ENCODE measurements at places on chromosomes 2 and 18. TPM values are rescaled to one million over a fixed set of nuclear protein-coding genes. Genes with fewer than 3 reads are reported as not detected.

Gene DAW1
- not detected for total RNA-seq

Gene E2F6
- total RNA-seq, result 6.8 TPM

Gene PLEK
- total RNA-seq, result 5.6 TPM

Gene LRRTM1
- not detected for total RNA-seq

Gene CFAP65
- total RNA-seq, result not detected

Gene LCLAT1
- 51.6 TPM for total RNA-seq

Gene DTNA
- total RNA-seq, result 0.84 TPM

Gene CNDP1
- 0.16 TPM for total RNA-seq

Gene CRYGA
- not detected for total RNA-seq

Gene TUBB8B
- total RNA-seq, result not detected

- no peak overlapping the region for H3K27ac ChIP-seq
- H3K36me3 ChIP-seq, result no peaks in the 10 kb centered on the region
- H3K4me3 ChIP-seq, result no peak overlapping the region
- peaks cover 7% of the 10 kb centered on the region for H3K27me3 ChIP-seq
- peaks cover 3% of the 10 kb centered on the region for H3K4me1 ChIP-seq
- DNase-seq, result no peak
Measured at GRCh38 chr2:207413376-207413907, 116.3 kb upstream of the CREB1 start.

- no peak overlapping the region for H3K4me3 ChIP-seq
- no peaks in the 10 kb centered on the region for H3K4me1 ChIP-seq
- no peaks in the 10 kb centered on the region for H3K36me3 ChIP-seq
- no peak for DNase-seq
- H3K27ac ChIP-seq, result no peak overlapping the region
- no peaks in the 10 kb centered on the region for H3K27me3 ChIP-seq
Measured at GRCh38 chr2:195138435-195138834, 518.6 kb upstream of the SLC39A10 start.

- H3K27me3 ChIP-seq, result peaks cover 8% of the 10 kb centered on the region
- no peak for DNase-seq
- no peaks in the 10 kb centered on the region for H3K4me1 ChIP-seq
Measured at GRCh38 chr2:182133195-182133891, 147.7 kb downstream of the PPP1R1C start.

GRCh38 chr2:15756882-15757819, 165.5 kb downstream of the DDX1 start:
- H3K27me3 ChIP-seq, result no peaks in the 10 kb centered on the region
- no peak overlapping the region for H3K4me3 ChIP-seq
- H3K36me3 ChIP-seq, result no peaks in the 10 kb centered on the region

DNA sequence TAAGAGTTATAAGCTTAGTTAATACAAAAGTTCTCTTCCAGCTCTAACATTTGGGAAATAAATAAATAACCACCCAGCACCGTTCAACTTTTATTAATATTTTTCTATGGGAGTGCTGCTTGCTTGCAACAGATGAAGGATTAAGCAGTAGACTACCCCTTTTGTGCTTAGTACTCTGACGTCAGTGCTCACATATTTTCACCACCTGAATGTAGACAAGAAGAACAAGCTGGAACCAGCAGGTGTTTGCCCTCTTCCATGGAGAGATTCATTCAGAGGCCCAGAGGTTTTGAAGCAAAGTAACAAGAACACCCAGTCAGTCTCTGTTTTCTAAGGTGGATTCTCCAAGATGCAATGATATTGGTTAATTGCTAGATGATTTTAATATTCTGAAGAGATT, 307.1 kb upstream of the PIK3C3 start:
- no peaks in the 10 kb centered on the region for H3K27me3 ChIP-seq
- DNase-seq, result no peak
- H3K36me3 ChIP-seq, result no peaks in the 10 kb centered on the region
- no peak overlapping the region for H3K4me3 ChIP-seq

DNA sequence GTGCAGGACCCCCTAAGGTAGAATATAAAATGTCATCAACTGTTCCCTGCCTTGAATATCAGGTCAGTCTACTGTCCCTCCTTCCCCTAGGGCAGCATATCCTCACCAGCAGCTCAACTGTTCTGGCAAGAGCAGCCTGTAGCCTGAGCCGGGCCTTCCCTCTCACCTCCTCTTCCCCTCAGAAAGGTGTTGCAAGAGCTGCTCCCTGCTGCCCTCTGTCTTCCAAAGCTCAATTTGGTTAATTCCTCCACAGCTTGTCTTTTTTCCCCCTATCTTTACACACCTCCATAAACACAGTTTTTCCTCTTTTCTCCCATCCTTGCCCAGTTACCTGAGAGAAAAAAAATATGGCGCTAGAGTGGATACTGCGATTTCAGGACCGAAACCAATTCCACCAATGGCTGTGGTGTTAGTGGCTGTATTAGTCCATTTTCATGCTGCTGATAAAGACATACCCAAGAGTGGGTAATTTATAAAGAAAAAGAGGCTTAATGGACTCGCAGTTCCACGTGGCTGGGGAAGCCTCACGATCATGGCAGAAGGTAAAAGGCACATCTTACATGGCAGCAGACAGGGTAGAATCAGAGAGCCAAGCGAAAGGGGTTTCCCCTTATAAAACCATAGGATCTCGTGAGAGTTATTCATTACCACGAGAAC, 184.7 kb downstream of the MREG start:
- H3K27ac ChIP-seq, result no peak overlapping the region
- H3K36me3 ChIP-seq, result no peaks in the 10 kb centered on the region
- peaks cover 26% of the 10 kb centered on the region for H3K4me1 ChIP-seq
- H3K27me3 ChIP-seq, result no peaks in the 10 kb centered on the region

- no peak for DNase-seq
- no peaks in the 10 kb centered on the region for H3K36me3 ChIP-seq
- peaks cover 8% of the 10 kb centered on the region for H3K27me3 ChIP-seq
- H3K4me3 ChIP-seq, result no peak overlapping the region
- peaks cover 8% of the 10 kb centered on the region for H3K4me1 ChIP-seq
- no peak overlapping the region for H3K27ac ChIP-seq
Measured at GRCh38 chr2:130869441-130870160, 32.9 kb downstream of the ARHGEF4 start.

- H3K4me1 ChIP-seq, result no peaks in the 10 kb centered on the region
- DNase-seq, result no peak
- H3K4me3 ChIP-seq, result no peak overlapping the region
- H3K27me3 ChIP-seq, result peaks cover 25% of the 10 kb centered on the region
- H3K27ac ChIP-seq, result no peak overlapping the region
Measured at GRCh38 chr2:233584210-233584609, 17.6 kb upstream of the USP40 start.

- H3K36me3 ChIP-seq, result no peaks in the 10 kb centered on the region
- H3K4me1 ChIP-seq, result peaks cover 37% of the 10 kb centered on the region
Measured at GRCh38 chr2:27712522-27712921, 48.8 kb downstream of the SLC4A1AP start.

- H3K4me3 ChIP-seq, result no peak overlapping the region
- no peaks in the 10 kb centered on the region for H3K36me3 ChIP-seq
- H3K27me3 ChIP-seq, result peaks cover 11% of the 10 kb centered on the region
- no peak overlapping the region for H3K27ac ChIP-seq
Measured at GRCh38 chr2:126954831-126955230, 56.1 kb downstream of the TEX51 start.

DNA sequence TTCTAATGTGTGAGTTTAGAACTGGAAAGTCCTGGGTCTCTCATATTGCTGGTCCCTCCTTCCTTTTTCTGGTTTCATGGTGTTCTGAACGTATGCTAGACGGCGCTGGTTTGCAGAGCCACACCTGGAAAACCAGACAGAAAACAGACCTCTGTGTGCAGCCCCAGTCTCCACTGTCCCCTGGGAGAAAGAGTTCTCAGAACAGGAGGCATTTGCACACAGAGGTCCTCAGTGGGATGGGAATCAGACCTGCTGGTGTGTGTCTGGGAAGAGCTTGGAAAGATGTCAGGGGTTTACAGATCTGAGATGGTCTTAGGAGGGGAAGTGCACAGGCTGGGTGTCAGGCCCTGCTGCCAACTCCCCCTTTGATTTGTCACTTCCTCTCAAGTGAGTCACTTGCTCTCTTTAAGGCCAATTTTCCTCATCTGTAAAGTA, 14.9 kb upstream of the MBP start:
- H3K4me1 ChIP-seq, result peaks cover 45% of the 10 kb centered on the region
- H3K36me3 ChIP-seq, result peaks cover 12% of the 10 kb centered on the region
- H3K4me3 ChIP-seq, result peak overlapping the region; percentile 42
- H3K27me3 ChIP-seq, result no peaks in the 10 kb centered on the region

GRCh38 chr2:69018678-69019095, 5.7 kb downstream of the ANTXR1 start:
- H3K27me3 ChIP-seq, result peaks cover 67% of the 10 kb centered on the region
- H3K36me3 ChIP-seq, result no peaks in the 10 kb centered on the region
- H3K4me3 ChIP-seq, result no peak overlapping the region
- DNase-seq, result no peak

- H3K27me3 ChIP-seq, result no peaks in the 10 kb centered on the region
- DNase-seq, result no peak
- no peaks in the 10 kb centered on the region for H3K4me1 ChIP-seq
- H3K4me3 ChIP-seq, result no peak overlapping the region
Measured at GRCh38 chr2:166211079-166211478, 83.3 kb upstream of the SCN1A start.

GRCh38 chr2:216012133-216012829, 1.1 kb downstream of the MREG start:
- no peaks in the 10 kb centered on the region for H3K27me3 ChIP-seq
- no peaks in the 10 kb centered on the region for H3K36me3 ChIP-seq
- peak overlapping the region; percentile 13 for H3K27ac ChIP-seq
- H3K4me1 ChIP-seq, result peaks cover 63% of the 10 kb centered on the region

DNA sequence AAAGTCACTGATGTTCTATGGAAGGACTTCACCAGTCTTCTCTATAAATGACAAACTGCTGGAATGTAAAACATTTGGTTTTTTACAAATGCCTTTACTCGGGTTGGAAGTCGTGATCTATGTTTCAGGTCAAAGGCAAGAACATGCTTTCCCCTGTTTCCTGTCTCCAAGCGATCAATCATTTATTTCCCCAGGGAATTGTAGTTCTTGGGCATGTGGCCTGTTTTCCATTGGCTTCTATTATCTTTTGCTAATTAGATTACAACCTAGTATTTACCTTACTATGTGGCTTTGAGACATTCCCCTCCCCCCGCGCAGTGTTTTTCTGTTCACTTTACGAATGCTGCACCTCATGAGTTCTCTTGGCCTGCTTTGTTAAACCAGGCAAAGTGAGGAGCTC, 684.2 kb downstream of the EPHA4 start:
- no peak overlapping the region for H3K27ac ChIP-seq
- H3K36me3 ChIP-seq, result no peaks in the 10 kb centered on the region
- no peak overlapping the region for H3K4me3 ChIP-seq
- peaks cover 7% of the 10 kb centered on the region for H3K27me3 ChIP-seq

GRCh38 chr2:167411367-167411766, 523.1 kb downstream of the XIRP2 start:
- DNase-seq, result no peak
- no peaks in the 10 kb centered on the region for H3K36me3 ChIP-seq
- H3K27me3 ChIP-seq, result no peaks in the 10 kb centered on the region
- H3K4me1 ChIP-seq, result no peaks in the 10 kb centered on the region
- H3K27ac ChIP-seq, result no peak overlapping the region
- no peak overlapping the region for H3K4me3 ChIP-seq

GRCh38 chr2:165113414-165113813, 90.4 kb downstream of the SCN3A start:
- H3K4me3 ChIP-seq, result no peak overlapping the region
- H3K36me3 ChIP-seq, result no peaks in the 10 kb centered on the region
- DNase-seq, result no peak
- H3K27me3 ChIP-seq, result no peaks in the 10 kb centered on the region
- no peak overlapping the region for H3K27ac ChIP-seq

DNA sequence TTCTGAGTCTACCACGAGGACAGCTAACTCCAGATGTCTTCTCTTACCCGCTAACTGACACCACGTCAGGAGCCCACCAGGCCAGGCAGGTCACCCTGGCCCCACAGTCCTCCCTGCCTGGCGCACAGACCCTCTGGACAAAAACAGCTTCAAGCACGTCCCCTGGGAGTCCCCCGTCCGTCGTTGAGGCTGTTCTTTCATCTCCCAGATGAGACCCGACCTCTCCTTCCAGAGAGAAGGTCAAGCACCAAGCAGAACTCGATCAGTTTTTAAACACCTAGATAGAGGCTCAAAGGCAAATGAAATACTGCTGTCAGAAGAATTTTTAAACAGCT, 57.8 kb downstream of the PARD6G start:
- H3K4me1 ChIP-seq, result peaks cover 5% of the 10 kb centered on the region
- peaks cover 1% of the 10 kb centered on the region for H3K36me3 ChIP-seq
- no peak overlapping the region for H3K27ac ChIP-seq
- no peak overlapping the region for H3K4me3 ChIP-seq

DNA sequence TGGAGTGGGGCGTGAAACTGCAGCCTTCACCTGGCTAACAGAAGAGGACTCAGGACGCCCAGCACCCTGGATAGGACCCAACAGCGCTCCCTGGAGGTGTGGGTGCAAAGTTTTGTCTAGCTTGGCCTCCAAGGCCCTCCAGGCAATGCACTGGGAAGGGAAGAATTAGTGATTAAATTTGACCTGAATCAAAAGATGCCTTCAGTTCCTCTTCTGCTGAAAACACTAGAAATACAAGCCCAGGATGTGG, 779 bp upstream of the TRIB2 start:
- H3K36me3 ChIP-seq, result peaks cover 3% of the 10 kb centered on the region
- peak overlapping the region; percentile 64 for H3K27ac ChIP-seq
- peaks cover 52% of the 10 kb centered on the region for H3K4me1 ChIP-seq
- DNase-seq, result peak; percentile 78
- peak overlapping the region; percentile 89 for H3K4me3 ChIP-seq

- DNase-seq, result no peak
- H3K4me1 ChIP-seq, result no peaks in the 10 kb centered on the region
- H3K27ac ChIP-seq, result no peak overlapping the region
- no peak overlapping the region for H3K4me3 ChIP-seq
- H3K36me3 ChIP-seq, result no peaks in the 10 kb centered on the region
Measured at GRCh38 chr2:177340158-177340557, 52.4 kb upstream of the AGPS start.

DNA sequence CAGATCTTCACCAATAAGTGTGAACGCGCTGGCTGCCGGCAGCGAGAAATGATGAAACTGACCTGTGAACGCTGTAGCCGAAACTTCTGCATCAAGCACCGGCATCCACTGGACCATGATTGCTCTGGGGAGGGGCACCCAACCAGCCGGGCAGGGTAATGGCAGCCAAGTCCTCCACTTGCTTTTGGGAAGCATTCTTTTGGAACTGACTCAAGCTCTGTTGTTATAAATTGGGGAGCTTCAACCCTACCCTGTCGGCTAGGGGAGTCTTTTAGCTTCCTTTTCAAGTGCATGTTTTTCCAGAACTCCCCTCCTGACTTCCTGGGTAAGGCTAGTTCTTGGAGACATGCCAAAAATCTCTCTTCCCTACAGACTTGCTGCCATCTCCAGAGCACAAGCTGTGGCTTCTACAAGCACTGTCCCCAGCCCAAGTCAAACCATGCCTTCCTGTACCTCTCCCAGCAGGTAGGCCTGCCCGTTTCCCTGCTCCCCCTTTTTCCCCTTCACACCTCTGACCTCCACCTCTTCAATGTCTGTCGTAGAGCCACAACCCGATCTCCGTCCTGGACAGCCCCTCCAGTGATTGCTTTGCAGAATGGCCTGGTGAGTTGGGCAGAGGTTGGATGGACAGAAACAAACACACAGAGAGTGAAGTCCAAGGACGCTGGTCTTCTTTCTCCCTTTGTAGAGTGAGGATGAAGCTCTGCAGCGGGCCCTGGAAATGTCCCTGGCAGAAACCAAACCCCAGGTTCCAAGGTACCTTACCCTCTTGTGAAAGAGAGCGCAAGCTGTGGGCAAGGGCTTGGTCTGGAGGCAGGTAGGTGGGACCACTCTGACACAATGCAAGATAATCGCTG, 1.5 kb downstream of the ZFAND2B start:
- peak overlapping the region; percentile 9 for H3K27ac ChIP-seq
- DNase-seq, result no peak
- peak overlapping the region; percentile 83 for H3K4me3 ChIP-seq
- H3K36me3 ChIP-seq, result peaks cover 1% of the 10 kb centered on the region
- H3K27me3 ChIP-seq, result no peaks in the 10 kb centered on the region

GRCh38 chr2:53424902-53425301, 342.7 kb upstream of the CHAC2 start:
- DNase-seq, result no peak
- no peaks in the 10 kb centered on the region for H3K4me1 ChIP-seq
- peak overlapping the region; percentile 13 for H3K27ac ChIP-seq
- no peaks in the 10 kb centered on the region for H3K27me3 ChIP-seq
